Renal pelvis (tissue), 12 donors: ENCODE measurements at places on chromosomes 16 and 17. TPM values are rescaled to one million over a fixed set of nuclear protein-coding genes. Genes with fewer than 3 reads are reported as not detected.

Gene GFAP
- polyA plus RNA-seq: 1.1 TPM

Gene PPP1R9B
- polyA plus RNA-seq: 56.9 TPM

Gene HOXB8
- polyA plus RNA-seq: 59.7 TPM

Gene CPD
- 86.8 TPM for polyA plus RNA-seq

Gene HS3ST2
- polyA plus RNA-seq: 0.17 TPM

Gene KRT15
- 1.3 TPM for polyA plus RNA-seq

Gene TEFM
- 18.1 TPM for polyA plus RNA-seq

Gene AANAT
- polyA plus RNA-seq: 0.35 TPM

Gene NPB
- polyA plus RNA-seq: 0.71 TPM

Gene CPNE7
- polyA plus RNA-seq: 4.2 TPM

Gene DBF4B
- polyA plus RNA-seq: 21.5 TPM

Gene KLHL10
- polyA plus RNA-seq: 0.27 TPM

Gene ZSCAN10
- polyA plus RNA-seq: 0.30 TPM

DNA sequence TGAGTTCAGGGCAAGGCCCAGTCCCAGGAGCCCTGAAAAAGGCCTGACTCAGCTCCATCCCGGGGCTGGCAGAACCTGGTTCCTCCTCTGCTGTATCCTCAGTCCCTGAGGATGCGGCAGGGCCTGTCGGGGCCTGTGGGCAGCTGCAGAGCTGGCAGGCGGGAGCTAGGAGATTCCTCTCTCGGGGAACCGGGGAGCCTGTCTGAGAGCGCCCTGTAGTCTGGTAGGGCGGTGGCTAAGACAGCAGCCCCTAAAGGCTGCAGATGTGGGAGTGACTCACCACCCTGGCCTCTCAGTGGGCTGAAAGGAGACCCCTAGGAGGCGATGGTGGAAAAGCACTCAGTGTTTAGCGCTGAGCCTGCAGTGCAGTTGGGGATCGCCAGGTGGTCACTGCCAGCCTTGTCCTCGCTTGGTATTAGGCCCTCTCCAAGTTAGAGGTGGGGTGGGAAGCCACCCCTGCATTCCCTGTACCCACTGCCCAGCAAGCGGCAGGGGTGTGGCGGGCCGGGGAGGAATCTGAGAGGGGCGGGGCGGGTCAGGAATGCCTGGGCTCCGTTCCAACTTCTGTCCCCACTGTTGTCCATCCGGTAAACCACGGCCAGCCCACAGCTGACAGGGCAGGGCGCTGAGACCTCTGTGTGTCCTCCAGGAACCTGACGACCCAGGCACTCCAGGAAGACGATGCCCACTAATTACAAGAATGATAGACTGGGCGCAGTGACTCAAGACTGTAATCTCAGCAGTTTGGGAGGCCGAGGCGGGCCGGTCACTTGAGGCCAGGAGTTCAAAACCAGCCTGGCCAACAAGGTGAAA is 29.5 kb upstream of the CDH1 start:
- DNase-seq: no peak

- DNase-seq: no peak
Measured at GRCh38 chr17:58210922-58211321, 8.1 kb downstream of the MKS1 start.

DNA sequence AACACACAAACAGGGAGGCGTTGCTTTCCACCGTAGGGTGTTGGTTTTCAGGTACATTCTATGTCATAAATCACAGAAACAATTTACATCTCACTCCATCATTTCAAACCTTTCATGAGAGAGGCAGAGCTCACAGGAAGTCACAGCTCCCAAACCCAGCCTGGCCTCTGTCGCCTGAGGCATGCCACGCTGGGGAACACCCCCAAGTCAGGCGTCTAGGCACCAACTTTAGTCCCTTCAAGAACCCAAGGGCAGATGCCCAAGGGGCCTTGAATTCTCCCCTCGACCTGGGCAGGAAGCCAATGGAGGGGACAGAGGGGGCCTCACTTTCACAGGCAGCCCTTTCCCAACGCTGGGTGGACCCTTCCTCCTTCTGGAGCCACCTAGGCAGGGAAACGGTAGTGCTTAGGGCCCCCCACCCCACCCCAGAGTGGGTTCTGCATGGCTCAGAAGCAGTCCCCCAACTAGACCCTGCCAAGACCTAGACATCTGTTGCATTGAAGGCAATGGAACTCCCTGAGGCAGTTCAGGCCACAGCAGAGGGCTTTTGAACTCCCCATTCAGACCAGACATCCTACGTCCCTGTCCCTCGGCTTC is 10.6 kb downstream of the TBX4 start:
- no peak for DNase-seq

DNA sequence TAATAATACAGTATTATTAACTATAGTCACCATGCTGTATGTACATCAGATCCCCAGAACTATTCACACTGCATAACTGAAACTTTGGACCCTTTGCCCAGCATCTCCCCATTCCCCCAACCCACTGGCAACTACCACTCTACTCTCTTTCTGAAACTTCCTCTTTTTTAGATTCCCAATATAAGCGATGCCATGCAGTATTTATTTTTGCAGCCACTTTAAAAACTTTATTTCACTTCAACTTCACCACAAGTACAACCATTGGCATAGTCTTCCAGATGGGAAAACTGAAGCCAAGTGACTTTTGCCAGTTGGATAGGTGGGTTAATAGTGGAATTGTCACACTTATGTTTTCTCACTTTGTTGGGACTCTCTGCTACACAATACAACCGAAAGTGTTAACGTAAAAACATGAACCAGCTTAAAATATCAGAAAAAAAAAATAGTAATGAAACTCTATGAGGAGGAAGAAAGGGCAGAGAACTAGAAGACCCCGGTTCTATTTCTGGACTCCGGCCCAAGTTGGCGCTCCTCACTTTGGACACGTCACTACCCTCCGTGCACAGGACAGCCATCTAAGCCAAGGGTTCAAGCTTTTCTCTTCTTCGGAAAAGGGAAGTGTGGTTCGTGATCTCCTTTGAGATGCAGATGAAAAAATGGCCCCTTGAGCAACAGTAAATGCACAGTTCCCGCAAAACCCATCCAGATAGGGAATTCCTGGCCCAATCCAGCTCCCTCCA is 743 bp downstream of the SHCBP1 start:
- DNase-seq: no peak

GRCh38 chr17:78947235-78948149 is 22.3 kb upstream of the TIMP2 start:
- no peak for DNase-seq

DNA sequence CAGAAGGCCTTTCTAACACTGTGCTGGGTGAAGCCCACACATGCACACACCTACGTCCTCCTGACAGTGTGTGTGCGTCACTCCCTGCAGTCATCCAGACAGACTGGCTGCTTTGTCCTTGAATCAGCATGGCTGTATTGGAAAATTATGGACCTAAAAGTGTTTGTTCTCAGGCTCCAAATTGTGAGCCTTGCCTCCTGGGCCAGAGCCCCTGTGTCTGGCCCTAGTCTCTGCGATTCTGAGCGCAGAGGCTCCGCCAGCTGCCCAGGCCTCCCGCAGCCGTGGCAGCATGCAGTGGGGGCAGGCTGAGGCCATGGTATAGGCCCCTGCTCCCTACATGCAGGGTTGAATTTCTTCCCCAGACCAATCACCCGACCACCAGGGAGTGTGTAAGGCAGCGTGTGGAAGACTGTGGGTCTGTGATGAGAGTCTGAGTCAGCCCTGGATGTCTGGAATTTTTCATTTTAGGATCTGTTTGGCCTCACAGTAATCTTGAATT is 166.9 kb downstream of the LGALS9B start:
- DNase-seq: no peak

DNA sequence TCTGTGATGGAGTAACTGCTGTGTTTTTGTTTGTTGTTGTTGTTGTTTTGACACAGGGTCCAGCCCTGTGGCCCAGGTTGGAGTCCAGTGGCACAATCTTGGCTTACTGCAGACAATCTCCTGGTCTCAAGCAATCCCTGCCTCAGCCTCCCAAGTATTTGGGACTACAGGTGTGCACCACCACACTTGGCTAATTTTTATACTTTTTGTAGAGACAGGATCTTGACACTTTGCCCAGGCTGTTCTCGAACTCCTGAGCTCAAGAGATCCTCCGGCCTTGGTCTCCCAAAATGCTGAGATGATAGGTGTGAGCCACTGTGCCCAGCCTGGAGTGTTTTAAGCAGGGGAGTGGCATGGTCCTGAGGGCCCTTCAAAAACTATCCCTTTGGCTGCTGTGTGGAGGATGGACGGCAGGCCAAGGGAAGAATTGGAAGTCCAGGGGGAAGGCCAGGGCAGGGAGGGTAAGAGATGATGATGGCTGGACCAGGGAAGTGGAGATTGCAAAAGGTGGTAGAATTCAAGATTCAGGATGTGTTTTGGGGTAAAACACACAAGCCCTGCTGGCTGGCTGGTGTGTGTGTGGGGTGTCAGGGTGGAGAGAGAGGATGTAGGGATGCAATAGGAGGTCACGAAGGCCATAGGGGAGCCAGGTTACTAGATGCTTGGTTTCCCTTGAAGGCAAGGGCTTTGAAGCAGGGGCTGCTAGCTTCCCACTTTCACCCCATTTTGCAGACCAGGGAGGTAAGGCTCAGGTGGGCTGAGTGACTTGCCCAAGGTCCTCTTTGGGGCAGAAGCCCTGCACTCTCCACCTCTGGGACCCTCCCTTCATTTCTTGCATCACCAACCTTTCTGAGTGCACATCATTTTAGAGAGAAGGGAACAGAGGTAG is 18.8 kb upstream of the PLLP start:
- DNase-seq: no peak

- DNase-seq: no peak
Measured at GRCh38 chr16:80804526-80805383, at the start of gene CDYL2. Gene CDYL2 (minus strand): TSS chr16:80804598. CDS start chr16:80804173, 425 bp downstream.

- DNase-seq: no peak
Measured at GRCh38 chr16:85395913-85396878, 216.9 kb upstream of the GSE1 start.

DNA sequence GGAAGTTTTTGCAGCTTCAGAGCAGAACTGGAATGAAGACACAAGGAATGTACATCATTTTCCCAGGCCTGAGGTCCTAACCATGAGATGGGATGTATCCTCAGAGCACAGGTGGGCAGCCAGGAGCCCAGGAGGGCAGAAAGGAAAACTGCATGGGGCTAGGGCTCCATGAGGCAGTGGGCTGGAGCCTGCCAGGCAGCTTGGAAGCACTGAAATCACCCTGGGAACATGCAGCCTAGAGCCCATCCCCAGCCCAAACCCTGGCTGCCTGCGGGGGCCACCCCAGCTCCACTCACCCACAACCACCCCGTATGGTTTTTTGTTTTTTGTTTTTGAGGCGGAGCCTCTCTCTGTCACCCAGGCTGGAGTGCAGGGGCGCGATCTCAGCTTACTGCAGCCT is 86.2 kb upstream of the SIAH1 start:
- DNase-seq: no peak

- no peak for DNase-seq
Measured at GRCh38 chr17:80873307-80873951, 118.2 kb upstream of the CHMP6 start.

- DNase-seq: no peak
Measured at GRCh38 chr17:21505819-21506815, 130.0 kb downstream of the KCNJ12 start.

DNA sequence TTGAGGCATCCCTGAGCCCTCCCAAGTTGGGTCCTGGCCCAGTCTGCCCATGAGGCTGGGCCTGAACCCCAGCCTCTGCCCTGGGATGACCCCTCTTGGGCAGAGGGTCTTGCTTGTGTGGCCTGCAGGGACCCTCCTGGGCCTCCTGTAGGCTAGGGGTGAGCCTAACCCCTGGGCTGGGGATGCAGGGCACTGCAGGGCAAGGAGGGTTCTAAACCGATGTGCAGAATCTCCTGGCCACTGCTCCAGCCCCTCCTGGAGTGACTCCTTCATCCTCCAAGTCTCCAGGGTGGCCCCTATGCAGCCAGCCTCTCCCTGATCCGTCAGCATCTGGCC is 37.5 kb downstream of the LGALS9 start:
- DNase-seq: no peak

DNA sequence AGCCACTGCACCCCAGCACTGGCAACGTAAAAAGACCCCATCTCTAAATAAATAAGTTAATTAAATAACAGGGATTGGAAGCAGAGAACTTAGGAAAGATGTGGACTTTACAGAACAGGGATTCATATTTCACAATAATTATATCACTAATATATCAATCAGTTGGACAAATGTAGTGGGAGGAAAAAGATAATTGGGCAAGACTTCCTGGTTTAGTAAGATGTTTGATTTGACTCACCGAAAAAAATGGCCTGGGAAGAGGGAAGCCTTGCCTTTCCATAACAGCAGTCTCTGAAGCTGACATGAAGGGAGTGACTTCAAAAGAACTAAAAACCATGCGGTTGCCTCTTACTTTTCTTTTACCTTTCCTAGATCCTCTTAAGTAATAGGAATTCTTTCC is 15.2 kb upstream of the C17orf78 start:
- no peak for DNase-seq

- no peak for DNase-seq
Measured at GRCh38 chr16:22316411-22316811, 19.2 kb downstream of the POLR3E start.

GRCh38 chr16:67943256-67943618 is 683 bp downstream of the LCAT start:
- DNase-seq: no peak

- DNase-seq: no peak
Measured at GRCh38 chr16:11743308-11744074, 834 bp upstream of the TXNDC11 start.

GRCh38 chr16:8768692-8769091 is 28.7 kb downstream of the TMEM186 start:
- DNase-seq: no peak

DNA sequence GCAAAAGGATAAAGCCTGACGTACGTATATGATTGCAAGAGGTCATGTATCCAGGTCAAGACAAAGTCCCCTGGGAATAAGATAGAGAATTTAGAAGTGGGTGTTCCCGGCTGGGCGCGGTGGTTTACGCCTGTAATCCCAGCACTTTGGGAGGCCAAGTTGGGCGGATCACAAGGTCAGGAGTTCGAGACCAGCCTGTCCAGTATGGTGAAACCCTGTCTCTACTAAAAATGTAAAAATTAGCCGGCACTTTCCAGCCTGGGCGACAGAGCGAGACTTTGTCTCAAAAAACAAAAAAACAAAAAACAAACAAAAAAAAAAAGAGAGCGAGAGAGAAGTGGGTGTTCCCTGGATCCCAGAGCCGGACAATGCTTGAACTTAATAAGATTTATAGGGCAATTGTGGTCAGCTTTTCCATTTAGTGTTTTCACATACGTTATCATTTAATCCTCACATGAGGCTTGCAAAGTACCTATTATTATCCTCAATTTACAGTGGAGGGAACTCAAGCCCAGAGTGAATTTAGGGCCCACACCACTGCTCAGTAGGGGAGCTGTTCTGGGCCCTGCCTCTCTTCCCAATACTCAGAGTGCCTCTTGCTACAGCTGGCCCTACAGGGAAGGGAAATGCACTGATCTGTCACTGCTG is 481 bp upstream of the GLTPD2 start:
- DNase-seq: no peak

DNA sequence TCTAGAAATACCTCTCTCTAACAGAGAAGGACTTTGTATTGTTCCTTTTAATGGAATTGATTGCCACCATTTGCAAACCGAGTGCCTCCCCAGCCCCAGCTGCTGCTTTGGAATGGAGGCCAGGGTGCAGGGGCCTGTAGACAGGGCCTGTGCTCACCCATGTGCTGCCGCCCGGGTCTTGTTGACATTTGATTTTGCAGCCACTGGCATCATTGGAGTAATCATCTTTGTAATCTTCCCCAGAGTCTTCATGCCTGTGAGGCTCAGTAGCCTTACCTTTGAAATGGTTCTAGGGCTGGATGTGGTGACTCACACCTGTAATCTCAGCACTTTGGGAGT is 119.8 kb downstream of the CLEC16A start:
- DNase-seq: no peak
